ENCODE measurements at places on chromosomes 6 and 20.

GRCh38 chr6:106247733-106248132 is 77.8 kb downstream of the ATG5 start:
- no peak for DNase-seq

GRCh38 chr6:32627831-32628230 is 9.4 kb upstream of the HLA-DQA1 start:
- DNase-seq: no peak

GRCh38 chr6:37319156-37319555 is 34.6 kb upstream of the RNF8 start:
- no peak for DNase-seq

DNA sequence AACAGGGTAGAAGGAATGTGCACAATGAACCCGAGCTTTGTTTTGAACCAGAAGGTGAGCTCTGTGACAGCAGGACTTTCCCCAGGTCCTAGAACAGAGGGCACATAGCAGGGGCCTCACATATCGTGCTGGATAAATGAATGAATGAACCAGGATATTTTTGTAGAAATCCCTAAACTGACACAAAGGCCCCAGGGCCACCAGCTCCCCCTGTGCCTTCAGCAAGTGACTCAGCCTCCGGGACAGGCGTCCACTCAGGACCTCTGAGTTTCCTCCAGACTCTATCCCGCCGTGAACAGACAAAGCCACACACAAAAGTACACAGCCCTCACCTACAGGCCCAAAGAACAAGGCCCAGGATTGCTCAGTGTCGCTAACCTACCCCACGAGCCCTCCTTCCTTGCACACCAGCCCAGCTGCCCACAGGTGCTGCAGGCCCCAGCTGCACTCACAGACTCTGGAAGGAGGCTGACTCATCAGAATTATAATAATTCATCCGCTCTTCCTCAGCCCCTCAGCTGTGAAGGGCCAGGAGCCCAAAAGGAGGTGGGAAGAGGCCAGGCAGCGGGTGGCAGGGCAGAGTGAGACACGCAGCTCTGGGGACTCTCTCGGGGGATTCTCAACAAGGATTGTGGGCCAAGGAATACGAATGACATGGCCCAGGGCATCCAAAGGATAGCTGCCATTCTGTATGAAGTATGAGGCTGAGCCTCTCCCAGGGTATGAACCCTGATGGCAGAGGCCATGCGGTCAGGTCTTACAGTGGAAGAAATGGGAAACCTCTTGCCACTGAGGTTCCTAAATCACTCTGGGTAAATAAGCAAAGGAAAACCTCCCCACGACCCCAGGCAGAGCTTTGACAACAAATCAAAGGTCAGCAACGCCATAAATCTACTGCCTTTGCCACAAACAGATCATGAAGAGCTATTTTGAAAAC is 40.9 kb downstream of the SUMO4 start:
- DNase-seq: no peak

- DNase-seq: no peak
Observed at GRCh38 chr6:81636930-81637568, 115.4 kb downstream of the TENT5A start.

DNA sequence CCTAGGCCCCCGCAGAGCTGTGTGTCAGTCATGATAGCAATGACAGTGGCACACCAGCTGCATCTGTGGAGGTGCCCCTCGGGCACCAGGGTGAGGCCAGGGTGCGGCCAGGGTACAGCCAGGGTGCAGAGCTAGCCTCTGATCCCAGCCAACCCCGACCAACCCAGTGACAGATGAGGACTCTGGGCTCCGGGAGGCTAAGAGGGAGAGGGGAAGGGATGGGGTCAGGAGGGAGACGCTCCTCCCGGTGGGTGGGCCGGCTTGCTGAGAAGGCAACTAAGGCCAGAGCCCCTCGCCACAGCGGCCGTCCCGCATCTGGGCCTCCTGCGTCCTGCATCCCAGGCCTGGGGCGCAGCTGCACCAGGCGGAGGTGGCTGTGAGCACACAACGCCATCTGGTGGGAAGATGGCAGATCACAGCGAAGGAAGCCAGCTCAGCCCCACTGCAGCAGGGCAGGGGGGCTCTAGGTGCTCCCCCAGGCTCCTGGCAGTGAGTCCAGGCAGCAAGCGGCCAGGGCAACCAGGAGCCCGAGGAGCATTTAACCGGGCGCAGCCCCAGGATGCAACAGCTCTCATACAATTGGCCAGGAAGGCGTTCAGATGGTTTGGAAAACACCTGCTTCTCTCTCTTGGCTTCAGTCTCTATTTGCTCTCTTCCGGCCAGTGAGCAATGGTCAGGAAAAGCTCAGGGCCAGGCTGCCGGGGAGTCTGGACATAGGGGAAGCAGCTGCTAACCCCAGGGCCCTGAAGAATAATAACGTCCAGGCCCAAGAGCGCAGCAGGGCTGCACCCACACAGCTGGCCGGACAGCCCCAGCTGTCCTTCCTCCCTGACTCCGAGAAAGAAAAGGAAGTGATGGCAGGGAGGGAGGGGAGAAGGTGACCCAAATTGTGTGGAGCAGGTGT is 169.4 kb downstream of the TAF4 start:
- peak; percentile 28 for DNase-seq

GRCh38 chr6:153130515-153131036 is 506 bp downstream of the RGS17 start:
- DNase-seq: no peak

GRCh38 chr6:138659998-138660397 is 113.6 kb upstream of the CCDC28A start:
- no peak for DNase-seq

GRCh38 chr6:24513602-24514001 is 18.8 kb downstream of the ALDH5A1 start:
- no peak for DNase-seq

GRCh38 chr6:52074716-52075115 is 12.7 kb downstream of the PKHD1 start:
- no peak for DNase-seq

GRCh38 chr6:93779086-93779841 is 359.9 kb upstream of the EPHA7 start:
- no peak for DNase-seq

- DNase-seq: no peak
Observed at GRCh38 chr6:167054987-167055386, 55.8 kb downstream of the CEP43 start.

- peak; percentile 30 for DNase-seq
Observed at GRCh38 chr6:155985660-155986138, 530.1 kb upstream of the NOX3 start.

DNA sequence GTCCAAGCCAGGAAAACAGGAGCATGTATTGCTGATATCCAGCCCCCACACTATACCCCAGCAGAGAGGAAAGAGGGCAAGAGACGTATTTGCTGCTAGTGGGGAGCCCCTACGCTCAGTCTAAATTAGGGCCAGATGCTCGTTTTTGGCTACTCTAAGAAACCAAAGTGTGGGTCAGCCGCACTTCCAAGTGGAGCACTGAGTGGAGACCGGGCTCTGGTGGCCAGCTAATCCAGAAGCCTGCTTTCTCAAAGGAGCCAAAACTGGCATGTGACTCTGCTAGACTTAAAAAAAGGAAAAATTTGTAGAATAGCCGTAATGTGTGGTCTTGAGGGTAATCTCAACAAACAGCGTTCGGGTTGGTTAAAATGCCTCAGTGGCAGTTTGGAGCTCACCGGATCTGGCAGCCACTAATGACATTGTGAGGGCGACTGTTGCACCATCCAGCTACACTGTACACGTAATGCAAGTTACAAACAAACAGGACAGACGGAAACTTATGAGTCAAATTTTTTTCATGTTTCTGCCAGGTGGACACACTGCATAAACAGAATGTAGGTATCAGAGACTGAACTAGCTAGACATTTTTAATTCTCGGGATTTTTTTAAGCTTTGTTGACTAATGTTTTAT is 230.9 kb downstream of the FOXC1 start:
- no peak for DNase-seq

- no peak for DNase-seq
Observed at GRCh38 chr20:58407966-58408557, 19.0 kb downstream of the VAPB start.
